ENCODE measurements at places on chromosomes 16 and 17. TPM values are rescaled to one million over a fixed set of nuclear protein-coding genes. Genes with fewer than 3 reads are reported as not detected.

IRX6 gene
- not detected for polyA plus RNA-seq

KIF18B gene
- polyA plus RNA-seq, result 5.0 TPM

MRPL58 gene
- 29.8 TPM for polyA plus RNA-seq

PRAC1 gene
- not detected for polyA plus RNA-seq

HOXB6 gene
- polyA plus RNA-seq, result 7.7 TPM

DNA sequence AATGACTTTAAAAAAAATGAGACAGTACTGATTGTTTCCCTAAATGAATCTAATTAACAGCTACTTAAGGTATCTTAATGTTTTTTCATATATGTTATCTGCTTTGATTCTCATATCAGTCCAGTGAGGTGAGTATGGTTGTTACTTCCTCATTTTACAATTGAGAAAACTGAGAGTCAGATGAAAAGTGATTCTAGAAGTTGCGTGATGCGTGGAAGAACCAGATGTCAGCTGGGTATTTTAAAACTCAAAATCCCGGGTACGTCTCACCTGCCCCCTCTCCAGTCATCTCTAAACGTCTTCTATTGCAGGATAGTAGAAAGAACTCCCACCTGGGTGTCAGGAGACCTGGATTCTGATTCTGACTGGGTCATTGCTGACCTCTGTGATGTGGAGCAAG lies 89.2 kb downstream of the MAP2K6 start:
- H3K4me1 ChIP-seq, result peaks cover 6% of the 10 kb centered on the region
- H3K4me3 ChIP-seq, result no peak overlapping the region
- H3K27me3 ChIP-seq, result no peaks in the 10 kb centered on the region
- no peak for DNase-seq
- H3K27ac ChIP-seq, result no peak overlapping the region

DNA sequence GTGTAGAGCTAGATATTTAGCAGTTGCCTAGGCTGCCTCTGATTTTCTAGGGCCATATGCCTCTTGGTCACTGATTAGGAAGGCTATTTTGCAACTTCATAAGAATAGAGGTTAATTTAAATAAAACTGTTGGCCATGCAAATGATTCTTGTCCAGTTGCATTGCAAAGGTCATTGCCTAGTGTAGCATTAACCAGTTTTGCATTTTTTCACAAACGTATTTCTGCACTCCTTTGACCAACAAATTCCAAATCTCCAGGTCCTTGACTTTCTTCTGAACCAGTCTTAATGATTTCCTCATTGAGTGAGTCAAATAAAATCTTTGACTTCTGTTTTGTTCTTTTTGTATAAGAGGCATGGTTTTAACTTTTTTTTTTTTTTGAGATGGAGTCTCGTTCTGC lies 33.5 kb downstream of the ERCC4 start:
- no peak overlapping the region for H3K4me3 ChIP-seq
- H3K27ac ChIP-seq, result no peak overlapping the region
- no peak for DNase-seq
- H3K27me3 ChIP-seq, result no peaks in the 10 kb centered on the region

DNA sequence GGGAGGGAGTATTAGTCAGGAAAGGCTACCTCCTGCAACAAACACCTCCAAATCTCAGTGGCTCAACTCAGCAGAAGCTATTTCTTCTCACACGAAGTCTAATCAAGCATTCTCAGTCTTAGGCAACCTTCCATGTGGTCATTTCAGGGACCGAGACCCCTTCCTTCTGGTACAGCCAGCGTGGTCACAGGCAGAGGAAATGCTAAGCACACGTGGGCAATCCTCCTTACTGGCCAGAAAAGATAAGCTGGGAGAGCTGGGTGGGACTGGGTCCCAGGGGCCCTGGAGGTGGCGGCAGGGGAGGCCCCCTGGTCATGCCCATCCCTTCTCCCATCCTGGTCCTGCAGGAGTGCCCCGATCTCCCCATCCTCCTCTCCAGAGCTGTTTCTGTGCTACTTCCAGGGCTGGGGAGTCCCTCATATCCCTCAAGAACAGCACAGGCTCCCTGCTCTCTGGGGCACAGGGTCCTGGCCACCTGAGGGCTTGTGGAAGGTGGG lies 5.7 kb upstream of the CX3CL1 start:
- no peak for DNase-seq
- H3K4me1 ChIP-seq, result no peaks in the 10 kb centered on the region
- H3K27me3 ChIP-seq, result no peaks in the 10 kb centered on the region
- H3K27ac ChIP-seq, result no peak overlapping the region
- H3K4me3 ChIP-seq, result no peak overlapping the region

DNA sequence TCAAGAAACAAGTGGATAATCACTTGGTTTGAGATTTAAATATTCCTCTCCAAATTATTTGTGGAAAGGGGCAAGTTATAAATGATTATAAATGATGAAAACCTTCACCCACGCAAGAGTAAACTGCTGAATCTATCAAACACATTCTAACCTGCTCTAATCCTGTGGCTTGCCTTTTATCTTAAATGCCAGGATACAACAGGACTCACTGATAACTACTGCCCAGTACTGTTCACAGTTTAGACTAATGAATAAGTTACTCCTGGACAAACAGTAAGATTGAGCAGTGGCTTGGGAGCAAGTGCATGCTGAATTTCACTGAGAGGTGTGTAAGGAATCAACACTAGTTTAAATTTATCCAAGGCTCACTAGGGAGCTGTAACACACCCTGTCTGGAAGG lies 31.1 kb downstream of the IGF2BP1 start:
- peak overlapping the region; percentile 45 for H3K27ac ChIP-seq
- DNase-seq, result no peak
- no peaks in the 10 kb centered on the region for H3K36me3 ChIP-seq
- H3K4me3 ChIP-seq, result no peak overlapping the region

DNA sequence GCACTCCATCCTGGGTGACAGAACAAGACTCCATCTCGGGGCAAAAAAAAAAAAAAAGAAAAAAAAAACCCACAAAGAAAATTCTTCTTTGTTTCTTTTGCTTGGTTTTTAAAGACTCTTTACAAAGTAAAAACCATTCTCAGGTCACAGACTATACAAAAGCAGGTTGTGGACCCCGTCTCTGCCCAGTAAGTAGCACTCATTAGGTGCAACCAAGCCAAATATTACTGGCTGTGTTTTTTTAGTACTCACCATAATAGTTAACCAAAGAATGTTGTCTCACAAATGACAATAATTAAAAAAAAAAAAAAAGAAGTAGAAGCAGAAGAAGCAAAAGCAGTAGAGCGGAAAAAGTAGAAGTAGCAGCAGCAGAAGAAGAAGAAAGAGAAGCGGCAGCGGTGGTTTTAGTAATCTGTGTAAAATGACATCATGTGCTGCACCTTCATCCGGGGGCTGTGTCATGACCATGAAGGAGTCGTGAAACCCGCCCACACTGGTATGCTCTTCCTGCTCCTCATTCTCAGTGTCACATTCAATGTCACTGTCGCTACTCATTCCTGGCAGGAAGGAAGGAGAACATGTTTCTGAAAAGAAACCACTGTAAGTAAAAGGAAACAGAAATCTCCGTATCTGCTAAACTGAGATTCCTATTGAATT lies 105.4 kb downstream of the TRIM37 start:
- peak overlapping the region; percentile 39 for H3K27ac ChIP-seq
- H3K27me3 ChIP-seq, result no peaks in the 10 kb centered on the region
- H3K36me3 ChIP-seq, result no peaks in the 10 kb centered on the region
- H3K4me3 ChIP-seq, result no peak overlapping the region

- H3K27ac ChIP-seq, result no peak overlapping the region
- peaks cover 25% of the 10 kb centered on the region for H3K27me3 ChIP-seq
- H3K36me3 ChIP-seq, result no peaks in the 10 kb centered on the region
- no peak for DNase-seq
- no peak overlapping the region for H3K4me3 ChIP-seq
Measured at GRCh38 chr16:54577651-54578128, 291.1 kb upstream of the IRX3 start.
